ENCODE measurements at places on chromosomes 2 and 18. TPM values are rescaled to one million over a fixed set of nuclear protein-coding genes. Genes with fewer than 3 reads are reported as not detected.

- peaks cover 5% of the 10 kb centered on the region for H3K4me1 ChIP-seq
- no peak overlapping the region for H3K27ac ChIP-seq
- H3K36me3 ChIP-seq, result no peaks in the 10 kb centered on the region
These were observed 2.2 kb downstream of the HMSD start for GRCh38 chr18:63951302-63951705.

- H3K4me3 ChIP-seq, result no peak overlapping the region
- no peak for DNase-seq
- no peak overlapping the region for H3K27ac ChIP-seq
- no peaks in the 10 kb centered on the region for H3K27me3 ChIP-seq
- H3K36me3 ChIP-seq, result no peaks in the 10 kb centered on the region
These were observed 17.3 kb upstream of the CNDP2 start for GRCh38 chr18:74478880-74479279.

- no peak overlapping the region for H3K27ac ChIP-seq
- H3K27me3 ChIP-seq, result no peaks in the 10 kb centered on the region
- H3K4me1 ChIP-seq, result no peaks in the 10 kb centered on the region
- no peak for DNase-seq
- no peaks in the 10 kb centered on the region for H3K36me3 ChIP-seq
- no peak overlapping the region for H3K4me3 ChIP-seq
These were observed 1137.7 kb upstream of the DDX18 start for GRCh38 chr2:116676776-116677175.

NYAP2 gene
- 0.05 TPM for total RNA-seq

DNA sequence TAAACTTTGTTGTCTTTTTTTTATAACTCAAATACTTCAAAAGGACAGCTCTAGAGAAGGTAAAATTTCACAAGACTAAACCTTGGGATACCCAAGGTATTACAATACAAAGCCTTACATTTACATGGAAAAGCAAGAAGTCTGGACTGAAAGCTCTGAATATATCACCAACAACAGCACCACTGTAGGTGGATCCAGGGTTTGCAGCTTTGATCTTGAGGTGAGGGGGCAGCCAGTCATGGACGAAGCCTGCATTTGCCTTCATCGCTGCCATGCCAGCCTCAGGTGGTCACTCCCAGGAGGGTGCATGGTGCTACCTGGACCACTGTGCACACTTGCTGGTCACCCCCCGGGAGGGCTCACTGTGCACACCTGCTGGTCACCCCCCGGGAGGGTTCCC lies 36.6 kb downstream of the RBFA start:
- no peaks in the 10 kb centered on the region for H3K36me3 ChIP-seq
- no peak overlapping the region for H3K4me3 ChIP-seq
- DNase-seq, result no peak
- no peaks in the 10 kb centered on the region for H3K4me1 ChIP-seq

All from thymus (tissue), 14 donors.